SW 1271 (cell line): ENCODE measurements at places on chromosomes 4 and X.

DNA sequence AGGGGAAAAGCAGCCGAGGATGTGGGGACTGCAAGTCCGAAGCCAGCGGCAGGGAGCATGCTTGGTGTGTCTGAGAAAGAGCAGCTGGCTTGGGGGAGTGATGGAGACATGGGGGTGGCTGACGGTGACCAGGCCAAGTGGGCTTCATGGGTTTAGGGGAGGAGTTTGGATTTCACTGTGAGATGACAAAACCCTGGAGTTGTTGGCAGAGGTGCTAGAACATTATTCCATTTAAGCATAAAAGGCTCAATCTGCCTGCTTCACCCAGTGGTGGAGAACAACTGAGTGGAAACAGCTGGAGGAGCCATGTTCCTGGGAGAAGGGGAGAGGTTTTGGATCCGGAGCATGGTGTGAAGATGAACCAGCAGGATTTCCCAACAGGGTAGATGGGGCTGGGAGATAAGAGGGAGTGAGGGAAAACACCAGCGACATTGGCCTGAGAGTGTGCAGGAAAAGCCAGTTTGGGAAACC is 318.0 kb upstream of the TAPT1 start:
- no peak for DNase-seq

- DNase-seq, result no peak
These were observed 348.5 kb upstream of the INTU start for GRCh38 chr4:127284236-127284635.

DNA sequence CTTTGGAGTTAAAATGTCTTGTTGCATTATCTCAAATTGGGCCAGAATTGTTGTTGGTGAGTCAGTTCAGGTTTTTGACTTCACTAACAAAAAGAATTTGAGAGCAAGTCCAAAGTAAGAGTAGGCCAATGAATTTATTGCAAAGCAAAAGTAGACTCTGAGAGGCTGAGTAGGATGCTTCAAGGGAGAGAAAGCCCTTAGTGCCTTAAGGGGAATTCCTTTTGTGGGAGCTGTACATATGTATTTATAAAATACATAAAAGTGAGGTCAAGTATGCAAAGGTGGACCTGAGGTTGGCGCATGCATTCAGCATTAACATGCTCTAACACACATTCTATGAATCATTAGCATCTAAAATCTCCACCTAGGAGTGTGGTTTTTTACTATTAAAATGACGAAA is 565.4 kb downstream of the GRXCR1 start:
- no peak for DNase-seq

DNA sequence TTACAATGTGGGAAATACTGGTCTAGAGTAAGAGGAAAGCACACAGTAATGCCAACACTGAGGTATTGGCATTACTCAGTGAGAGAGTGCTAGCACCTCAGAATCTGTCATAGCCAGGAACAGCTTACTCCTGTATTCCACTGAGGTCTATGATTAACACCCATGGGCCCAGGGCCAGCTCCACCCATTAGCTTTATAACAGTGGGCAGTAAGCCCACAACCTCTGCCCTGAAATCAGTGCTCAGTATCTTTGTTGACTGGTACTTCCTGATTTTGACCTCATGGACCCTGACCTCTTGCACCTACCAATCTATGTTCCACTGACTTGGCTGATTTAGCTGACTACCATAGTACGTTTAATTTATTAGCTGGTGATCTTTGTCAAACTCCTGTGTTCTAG is 56.1 kb downstream of the LANCL3 start:
- DNase-seq, result no peak

GRCh38 chr4:88575186-88575585 is 17.1 kb upstream of the HERC3 start:
- DNase-seq, result no peak

DNA sequence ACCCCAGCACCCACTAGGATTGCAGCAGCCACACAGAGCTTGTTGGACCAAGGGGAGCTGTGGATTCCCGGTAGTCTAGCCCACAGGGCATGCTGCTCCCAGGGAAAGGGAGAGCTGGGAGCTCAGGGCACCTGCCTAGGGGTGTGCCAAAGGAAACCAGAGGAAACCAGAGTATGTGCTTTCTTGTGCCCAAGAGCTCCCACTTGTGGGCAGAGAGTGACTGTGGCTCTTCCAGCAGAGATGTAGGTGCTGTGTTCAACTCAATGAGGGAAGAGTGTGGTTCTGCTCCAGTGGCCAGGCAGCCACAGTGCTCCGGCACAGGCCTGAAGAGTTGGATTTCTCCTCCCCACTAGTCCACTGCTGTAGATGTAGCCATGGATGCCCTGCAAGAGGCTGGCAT is 1050.0 kb upstream of the INTU start:
- DNase-seq, result no peak

DNA sequence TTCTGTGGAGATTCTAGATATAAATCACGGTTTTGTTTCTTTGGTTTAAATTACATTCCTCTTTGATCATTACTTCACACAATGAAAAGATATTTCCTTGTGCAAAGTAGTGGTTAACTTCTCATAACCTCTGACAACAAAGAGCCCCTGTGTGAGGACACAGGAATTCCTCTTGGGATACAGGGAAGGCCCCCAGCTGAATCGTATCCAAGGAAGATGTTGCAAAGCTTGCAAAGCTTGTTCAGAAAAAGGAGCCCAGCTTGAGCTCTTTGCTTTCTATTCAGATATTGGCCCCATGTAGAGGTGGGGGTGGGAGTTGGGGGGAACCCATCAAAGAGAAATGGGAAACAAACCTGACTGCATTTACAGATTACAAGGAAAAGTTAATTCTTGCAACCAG is 145.7 kb downstream of the RELL1 start:
- no peak for DNase-seq

DNA sequence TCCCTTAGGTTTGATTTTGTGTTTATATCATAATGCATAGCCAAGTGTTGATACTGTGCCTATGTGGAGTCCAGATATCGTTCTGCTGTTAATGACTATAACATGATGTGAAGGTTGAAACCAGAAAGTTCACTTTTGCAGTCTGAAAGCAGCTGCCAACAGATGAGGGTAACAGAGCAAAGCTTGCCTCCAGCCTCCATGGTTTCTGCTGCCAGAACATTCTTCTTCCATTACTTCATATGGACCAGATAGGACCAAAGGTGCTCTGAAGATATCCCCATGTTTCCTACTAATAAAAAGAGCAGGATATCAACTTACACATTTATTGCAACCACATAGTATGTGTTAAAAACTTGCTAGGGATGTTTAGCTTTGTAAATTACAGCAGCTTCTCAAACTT is 394.1 kb downstream of the SPRY1 start:
- DNase-seq, result no peak

DNA sequence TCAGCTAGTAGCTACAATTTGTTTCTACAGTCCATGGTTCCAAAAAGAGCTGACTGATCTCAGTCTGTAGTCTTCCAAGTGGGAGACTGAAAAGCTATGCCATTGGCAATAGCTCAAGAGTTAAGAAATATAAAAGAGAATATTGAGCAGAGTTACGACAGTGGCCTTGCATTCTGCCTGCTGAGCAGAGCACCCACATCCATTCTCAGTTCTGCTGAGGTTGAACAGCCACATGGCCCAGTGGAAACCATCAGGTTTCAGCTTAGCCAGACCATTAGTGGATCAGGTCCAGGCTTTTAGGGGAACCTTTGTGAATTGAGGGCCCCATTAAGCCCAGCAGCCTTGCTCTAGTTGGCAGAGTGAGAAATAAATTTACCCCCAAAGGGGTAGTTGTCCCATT is 28.1 kb downstream of the ZNF81 start:
- DNase-seq, result no peak

DNA sequence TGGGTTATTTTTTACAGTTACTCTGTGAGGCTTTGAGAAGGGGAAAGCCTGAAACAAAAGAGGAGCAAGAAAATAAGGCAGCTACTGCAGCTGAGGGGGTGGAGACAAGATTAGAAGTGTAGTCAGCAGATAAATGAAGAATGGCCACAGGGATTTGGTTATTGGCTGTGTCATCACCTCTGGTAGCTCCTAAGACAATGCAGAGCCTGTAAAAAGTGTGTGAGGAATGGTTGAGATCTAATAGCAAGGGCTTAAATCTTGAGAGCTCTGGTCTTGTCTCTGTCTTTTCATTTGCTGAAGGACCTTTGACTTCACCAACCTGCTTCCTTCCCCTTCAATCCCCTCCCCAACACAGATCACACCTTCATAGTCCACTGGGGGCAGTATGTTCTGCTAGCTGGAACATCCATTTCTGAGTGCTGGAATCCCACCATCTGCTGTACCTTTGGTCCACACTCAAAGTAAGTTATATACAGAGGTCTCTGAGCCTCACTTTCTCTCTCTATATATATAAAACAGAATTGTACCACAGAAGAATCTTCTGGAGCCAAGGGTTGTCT is 213.7 kb upstream of the ZIC3 start:
- no peak for DNase-seq

- DNase-seq, result peak; percentile 52
These were observed 31.8 kb upstream of the LIMCH1 start for GRCh38 chr4:41506130-41506529.

DNA sequence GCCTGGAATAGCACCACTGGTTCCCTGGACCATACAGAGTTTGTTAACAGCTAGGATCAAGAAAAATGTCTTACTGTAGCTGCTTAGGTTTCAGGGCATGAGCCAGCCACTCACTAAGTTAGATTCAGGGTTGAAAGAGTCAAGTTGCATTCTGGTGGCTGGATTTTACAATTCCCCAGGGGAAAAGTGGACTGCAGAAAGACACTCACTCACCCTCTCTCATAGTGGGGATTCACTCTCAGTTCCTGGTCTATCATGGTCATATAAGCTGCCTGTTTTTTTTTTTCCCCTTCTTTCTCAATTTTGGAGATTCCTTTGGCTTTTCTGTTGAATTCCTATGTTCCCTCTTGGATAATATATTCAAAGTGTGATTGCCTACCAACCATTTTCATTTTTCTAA is 744.2 kb upstream of the GRIA3 start:
- no peak for DNase-seq

GRCh38 chrX:118975831-118976598 is 1.6 kb downstream of the LONRF3 start:
- DNase-seq, result no peak

DNA sequence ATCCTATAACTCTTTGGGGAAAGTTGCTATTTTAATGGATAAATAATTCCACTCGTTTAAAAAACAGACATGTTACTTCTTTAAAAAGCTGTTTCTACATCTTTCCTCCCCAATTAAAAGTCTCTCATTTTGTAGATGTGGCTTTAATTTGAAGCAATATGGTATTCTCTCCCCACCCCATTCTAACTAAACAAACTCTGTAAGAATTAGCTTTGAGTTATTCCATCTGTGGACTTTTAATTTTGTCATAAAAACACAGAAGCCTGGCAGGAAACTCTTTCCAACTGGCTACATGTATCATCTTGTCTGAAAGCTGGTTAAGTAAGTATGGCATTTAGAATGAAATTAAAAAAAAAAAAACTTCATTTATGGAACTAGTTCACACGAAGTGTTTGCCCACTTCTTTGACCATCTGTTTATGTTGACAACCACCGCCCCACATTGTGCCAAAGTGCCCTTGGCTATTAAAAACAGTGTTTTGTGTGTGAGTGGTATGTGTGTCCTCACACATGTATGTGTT is 140.3 kb downstream of the NAA11 start:
- no peak for DNase-seq

GRCh38 chr4:5956285-5957021 is 61.8 kb downstream of the C4orf50 start:
- no peak for DNase-seq

- DNase-seq, result no peak
These were observed 552 bp downstream of the ADH5 start for GRCh38 chr4:99088023-99088449.

DNA sequence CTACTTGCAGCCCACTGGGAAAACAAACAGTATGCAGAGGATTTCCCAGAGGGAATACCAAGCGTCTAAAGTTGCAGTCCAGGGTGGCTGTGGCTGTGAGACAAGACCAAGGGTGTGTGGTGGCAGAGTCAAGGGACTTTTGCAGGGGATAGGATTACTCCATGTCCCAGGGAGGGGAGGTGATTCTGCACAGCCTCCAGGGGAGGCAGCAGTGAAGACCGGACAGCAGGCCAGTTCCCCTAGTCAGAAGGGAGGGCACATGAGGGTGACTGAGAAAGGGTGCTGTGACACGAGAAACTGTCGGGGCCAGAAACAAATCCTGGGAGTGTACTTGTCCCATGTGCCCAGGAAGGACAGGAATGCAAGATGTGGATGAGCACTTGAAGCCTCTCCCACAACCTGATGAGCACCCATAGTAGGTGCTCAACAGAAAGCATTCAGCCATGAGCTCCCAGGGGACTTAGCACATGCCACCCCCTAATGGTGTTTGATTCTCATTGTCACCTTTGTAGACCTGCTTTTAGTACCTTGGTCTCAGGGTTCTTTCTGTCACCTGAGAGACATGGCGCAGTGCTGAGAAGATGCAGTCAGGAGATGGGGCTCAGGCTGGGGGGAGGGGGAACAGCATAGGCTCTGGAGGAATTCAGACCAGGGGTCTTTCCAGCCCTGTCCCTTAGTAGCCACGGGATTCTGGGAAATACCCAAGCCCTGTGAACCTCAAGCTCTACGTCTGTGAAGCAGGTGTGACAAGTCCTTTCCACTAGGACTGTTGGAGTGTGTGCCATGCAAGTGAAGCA is 18.1 kb upstream of the HSFX3 start:
- DNase-seq, result no peak

DNA sequence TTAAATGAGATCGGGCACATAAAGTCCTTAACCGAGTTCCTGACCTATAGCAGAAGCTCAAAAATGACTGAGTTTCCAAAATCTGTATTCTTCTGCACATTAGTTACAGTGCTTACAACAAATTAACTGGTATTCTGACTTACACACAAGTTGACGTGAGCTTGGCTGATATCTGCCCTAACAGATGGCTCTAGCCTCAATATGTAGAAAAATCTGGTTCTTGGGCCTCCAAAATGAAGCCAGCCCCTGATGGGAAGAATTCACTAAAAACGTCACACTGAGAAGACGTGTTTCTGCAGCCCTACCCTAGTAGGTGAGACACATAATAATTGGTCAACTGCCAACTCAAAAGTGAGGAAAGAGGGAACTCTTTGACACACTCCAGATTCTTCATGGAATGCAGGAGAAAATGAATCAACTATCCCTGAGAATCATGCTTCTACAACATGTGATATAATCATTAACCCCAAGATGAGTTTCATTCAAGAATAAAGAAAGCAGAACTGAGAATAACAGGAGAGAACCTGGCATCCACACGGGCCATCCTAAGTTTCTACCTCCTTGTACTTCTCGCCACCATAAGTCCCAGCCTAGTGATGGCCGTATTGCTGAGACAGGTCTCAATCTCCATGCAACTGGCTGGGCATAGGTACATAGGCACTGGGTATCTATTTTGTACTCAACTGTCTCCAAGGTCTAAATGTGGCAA is 8.2 kb downstream of the STX18 start:
- DNase-seq, result no peak

- no peak for DNase-seq
These were observed 88.9 kb downstream of the RS1 start for GRCh38 chrX:18582910-18583493.

DNA sequence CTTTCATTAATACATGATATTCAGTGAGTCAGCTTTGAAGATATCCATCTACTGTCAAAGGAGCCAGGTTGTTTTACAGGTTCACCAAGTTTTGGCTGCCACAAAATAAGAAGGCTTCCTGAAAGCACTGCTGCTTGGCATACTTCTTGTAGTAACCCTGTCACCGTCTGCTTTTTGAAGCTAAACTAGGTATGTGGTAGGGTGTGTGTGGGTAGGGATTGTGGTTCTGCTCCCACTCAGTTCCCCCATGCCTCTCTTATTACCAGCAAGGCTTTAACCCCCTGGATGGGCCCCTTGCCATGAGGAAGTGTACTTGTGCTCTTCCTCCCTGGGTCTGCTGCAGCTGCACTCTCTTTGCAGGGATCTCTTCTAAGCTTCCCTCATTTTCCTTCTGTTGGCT is 191.2 kb downstream of the BANK1 start:
- no peak for DNase-seq
